ENCODE measurements at places on chromosomes 4 and X.

DNA sequence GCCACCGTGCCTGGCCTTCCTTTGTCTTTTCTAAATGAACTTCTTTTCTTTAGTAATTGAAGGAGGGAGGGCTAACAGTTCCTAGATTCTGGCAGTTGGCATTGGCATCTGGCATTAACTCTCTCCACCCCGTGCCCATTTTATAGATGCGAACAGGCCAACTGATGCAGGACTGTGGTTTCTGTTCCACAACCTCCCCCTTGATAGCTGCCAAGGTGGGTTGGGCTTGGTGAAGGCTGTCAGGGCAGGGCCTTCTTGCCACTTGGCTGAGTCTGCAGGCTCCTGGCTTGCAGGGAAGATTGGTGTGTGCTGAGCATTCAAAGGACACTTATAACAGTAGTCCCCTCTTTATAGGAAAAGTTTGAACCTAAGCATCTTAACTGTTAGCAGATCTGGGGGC, 4.3 kb downstream of the SOWAHD start:
- DNase-seq = no peak

- no peak for DNase-seq
Observed at GRCh38 chr4:52959541-52959940, 97.4 kb downstream of the RASL11B start.

DNA sequence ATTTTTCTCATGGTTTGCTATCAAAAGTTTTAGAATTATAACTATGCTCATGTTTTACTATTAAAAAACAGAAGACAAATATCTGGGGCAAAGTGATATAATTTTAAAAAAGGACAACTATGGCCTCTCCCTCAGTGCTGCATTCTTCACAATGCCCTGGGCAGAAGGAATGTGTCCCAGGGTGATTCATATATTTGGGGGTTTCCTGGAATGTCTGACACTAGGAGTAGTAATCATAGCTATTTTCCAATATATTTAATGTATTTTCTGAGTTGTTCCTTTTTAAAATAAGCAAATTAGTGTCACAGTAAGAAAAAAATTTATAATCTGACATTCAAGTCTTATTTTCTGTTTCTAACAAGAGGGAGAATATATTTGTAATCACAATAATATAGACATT, 281.7 kb downstream of the UNC5C start:
- no peak for DNase-seq

DNA sequence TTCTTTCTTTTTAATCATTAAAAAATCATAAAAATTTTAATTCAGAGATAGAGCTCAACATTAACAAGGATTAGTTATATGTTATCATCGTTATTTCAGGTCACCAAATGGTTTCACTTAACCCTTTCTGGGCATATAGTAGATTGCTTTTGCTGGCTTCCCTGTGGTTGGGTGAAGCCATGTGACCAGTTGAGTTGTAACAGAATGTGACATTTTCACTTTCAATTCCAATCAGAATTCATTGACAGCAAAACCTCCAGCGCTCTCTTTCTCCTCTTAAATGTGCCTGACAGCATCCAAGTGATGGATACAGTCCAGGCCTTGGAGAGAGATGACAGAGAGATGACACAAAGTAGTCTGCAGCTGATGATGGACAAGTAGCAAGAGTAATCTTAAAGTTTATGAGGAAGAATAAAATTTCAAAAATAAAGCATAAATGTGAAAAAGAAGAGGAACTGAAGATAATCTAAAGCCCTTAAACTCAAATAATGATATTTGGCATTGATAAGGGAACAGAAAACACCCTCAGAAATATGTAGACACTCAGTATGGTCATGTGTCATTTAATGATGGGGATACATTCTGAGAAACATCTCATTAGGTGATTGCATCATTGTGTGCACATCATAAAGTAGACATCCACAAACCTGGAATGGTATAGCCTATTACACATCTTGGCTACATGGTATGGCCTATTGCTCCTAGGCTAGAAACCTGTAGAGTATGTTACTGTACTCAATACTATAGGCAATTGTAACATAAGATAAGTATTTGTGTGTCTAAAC, 92.3 kb upstream of the QRFPR start:
- no peak for DNase-seq

- DNase-seq = no peak
Observed at GRCh38 chrX:112774651-112775293, 65.9 kb downstream of the AMOT start.

DNA sequence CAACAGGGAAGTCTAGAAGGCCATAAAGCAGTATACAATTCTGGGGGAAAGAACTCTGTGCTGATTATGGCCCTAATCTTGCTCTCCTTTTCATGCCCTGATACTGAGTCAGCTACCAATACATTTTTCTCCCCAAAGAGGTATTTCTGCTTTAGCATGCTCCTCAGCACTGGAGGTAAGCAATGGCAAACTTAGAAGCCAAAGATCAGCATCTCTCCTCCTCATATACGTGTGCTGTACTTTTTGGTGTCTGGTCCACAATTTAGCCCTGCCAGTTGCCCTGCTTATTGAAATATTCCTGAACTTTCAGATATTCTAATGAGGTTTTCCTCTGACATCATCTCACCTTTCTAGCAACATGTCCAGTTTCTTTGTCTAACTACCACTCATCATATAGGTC, 226.2 kb downstream of the FSTL5 start:
- DNase-seq = no peak

GRCh38 chr4:140297221-140297570, 76.2 kb upstream of the SCOC start:
- no peak for DNase-seq

- DNase-seq = no peak
Observed at GRCh38 chr4:128527946-128528576, 240.4 kb upstream of the PGRMC2 start.

DNA sequence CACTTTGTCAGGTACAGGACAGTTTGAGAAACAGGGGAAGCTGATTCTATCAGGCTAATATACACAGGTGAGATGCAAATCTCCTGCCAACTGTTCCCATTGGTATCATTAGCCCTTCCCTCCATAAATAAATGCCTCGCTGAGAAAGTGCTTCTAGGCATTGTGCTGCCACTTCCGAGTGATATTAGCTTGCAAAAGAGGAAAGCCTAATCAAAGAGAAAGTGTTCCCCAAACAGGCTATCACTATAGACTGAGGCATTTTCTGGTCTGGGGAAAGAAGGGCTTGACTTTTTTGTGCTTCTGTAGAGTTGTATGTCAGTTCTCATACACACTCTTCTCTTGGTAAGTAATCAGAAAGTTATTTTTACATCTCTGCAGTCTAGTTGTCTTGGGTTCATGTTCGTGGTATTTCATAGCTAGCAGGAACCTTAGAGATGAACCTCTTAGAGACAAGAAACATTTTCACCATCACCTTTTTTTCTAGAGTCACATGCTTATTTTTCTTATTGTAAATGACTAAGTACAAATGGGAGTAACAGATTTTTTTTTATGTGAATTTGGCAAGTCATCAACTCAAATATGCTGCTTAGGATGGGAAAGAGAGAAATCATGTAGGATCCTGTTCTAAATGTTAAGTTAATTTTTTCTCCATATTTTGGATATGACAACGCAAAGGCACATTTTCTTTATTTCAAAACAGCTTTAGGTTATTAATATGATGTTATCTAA, 1009.8 kb downstream of the ADGRL3 start:
- no peak for DNase-seq
